ENCODE measurements at places on chromosomes 2 and 18.

GRCh38 chr2:160411167-160411566 lies 82.4 kb downstream of the RBMS1 start:
- peak; percentile 57 for DNase-seq

- DNase-seq: peak; percentile 99
Measured at GRCh38 chr2:201854221-201854801, 48.0 kb downstream of the CDK15 start.

- no peak for DNase-seq
Measured at GRCh38 chr2:198698230-198698629, 759.5 kb downstream of the SATB2 start.

DNA sequence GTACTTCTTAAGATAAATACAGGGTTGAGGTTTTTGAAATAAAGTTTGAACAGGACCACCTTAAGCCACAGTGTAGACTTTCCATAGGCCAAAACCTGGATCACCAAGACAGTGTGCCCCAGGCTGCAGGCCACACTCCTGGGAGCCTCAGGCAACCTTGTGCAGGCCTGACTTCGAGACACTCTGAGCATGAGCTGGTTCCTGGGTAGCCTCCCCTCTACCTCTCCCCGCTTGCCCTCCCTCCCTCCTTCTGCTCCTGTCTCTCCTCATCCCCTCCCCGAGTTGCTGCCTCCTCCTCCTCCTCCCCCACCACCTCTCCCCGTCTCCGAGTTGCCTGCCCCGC lies 10.6 kb upstream of the PROC start:
- DNase-seq: no peak

- no peak for DNase-seq
Measured at GRCh38 chr2:142602418-142602989, 275.0 kb upstream of the KYNU start.

DNA sequence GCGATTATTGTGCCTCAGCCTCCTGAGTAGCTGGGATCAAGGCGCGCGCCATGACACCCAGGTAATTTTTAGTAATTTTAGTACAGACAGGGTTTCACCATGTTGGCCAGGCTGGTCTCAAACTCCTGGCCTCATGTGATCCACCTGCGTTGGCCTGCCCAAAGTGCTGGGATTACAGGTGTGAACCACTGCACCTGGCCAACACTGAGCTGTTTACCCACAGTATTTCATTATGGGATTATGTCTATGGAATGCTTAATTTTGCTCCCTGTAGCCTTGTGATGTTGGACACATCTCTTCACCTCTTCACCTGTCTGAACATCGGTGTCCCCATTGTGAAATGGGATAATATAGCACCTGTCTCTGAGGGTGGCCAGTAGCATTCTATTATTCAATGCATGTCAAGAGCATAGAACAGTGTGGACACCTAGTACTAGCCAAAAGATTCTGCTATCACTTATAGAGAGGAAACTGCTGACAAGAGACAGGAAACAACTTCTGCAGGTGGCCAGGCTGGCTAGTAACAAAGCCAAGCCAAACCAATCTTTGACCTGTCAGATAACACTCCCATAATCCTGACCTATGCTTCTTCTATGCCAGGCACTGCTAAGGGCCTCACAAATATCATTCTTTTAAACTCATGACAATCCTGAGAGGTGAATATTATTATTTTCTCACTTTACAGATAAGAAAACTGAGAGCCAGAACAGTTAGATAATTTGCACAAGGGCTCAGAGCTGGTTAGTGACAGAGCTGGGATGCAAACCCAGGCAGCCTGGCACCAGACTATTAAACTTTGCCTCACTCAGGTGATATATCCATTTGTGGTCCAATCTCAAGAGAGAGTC lies 29.4 kb upstream of the REEP1 start:
- no peak for DNase-seq

- no peak for DNase-seq
Measured at GRCh38 chr2:154688373-154688772, 10.1 kb upstream of the KCNJ3 start.

GRCh38 chr2:15010346-15010745 lies 377.8 kb downstream of the LRATD1 start:
- DNase-seq: no peak

GRCh38 chr2:101893681-101894381 lies 97.9 kb upstream of the IL1R2 start:
- DNase-seq: peak; percentile 16

DNA sequence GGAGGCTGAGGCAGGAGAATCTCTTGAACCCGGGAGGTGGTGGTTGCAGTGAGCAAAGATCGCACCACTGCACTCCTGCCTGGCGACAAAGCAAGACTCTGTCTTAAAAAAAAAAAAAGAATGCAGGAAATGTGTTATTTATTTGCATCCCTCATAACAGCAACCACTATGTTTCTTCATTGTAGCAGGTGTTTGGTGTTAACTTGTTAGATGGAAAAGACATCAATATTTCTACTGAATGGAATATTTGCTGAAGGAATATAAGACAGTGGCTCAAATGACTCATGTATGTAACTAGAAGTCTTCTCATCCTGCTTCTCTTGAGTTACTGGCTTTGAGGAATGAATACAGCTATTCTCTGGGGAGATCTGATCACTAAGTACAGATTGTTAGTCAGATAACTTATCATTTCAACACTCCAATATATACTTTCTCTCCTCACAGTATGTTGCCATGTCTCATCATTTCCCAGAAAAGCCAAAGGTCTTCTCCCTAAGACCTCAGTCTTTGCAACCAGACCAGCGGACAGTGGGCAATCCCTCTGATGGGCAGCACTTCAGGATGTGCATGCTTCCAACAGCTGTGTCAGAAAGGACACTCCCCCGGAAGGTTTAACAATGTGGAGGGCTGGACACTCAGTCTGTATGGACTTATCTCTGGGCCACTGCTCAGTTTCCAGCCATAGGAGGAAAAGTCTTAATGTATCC lies 104.4 kb upstream of the STK17B start:
- DNase-seq: peak; percentile 75

GRCh38 chr18:61628085-61628484 lies 264.7 kb downstream of the RNF152 start:
- peak; percentile 31 for DNase-seq

DNA sequence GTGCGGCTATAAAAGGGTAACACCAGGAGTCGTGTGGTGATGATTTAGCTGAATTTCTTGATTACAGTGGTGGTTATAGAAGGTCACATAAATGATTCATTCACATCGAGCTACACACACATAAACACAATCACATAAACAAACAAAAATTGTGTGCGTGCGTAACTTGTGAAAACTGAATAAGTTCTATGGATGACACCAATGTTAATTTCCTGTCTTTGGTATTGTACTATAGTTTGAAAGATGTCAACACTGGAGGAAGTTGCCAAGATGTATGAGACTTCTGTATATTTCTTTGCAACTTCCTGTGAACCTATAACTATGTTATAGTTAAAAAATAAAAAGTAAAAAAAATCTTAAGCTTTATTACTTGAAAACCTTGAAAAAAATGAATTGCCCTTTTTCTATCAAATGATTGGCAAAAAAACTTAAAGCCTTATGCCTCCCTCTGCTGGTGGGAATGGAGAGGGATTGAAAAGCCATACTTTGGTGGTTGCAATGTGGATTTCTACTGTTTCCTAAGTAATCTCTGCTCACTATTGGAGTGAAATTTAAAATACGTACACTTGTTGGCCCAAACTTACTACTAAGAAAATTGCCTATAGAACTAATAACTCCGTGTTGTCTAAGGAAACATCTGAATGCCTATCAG lies 227.7 kb downstream of the RPIA start:
- DNase-seq: peak; percentile 36

DNA sequence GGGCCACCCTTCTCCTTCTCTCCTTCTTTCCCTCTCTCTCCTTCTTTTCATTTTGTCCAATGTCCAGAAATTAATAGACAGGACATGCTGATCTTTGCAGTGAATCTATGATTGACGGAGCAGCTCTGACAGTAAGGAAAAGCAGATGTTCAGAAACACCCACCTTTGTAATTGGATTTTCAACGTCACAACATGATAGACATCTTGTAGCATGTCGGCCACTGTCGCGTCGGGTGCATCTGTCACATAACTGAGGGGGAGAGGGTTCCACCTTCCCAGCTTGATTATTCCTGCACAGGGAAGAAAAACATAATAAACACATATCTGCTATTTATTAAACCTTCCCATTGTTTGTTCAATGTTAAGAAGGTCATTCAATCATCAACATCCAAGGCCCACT lies 76.2 kb downstream of the SATB2 start:
- no peak for DNase-seq

DNA sequence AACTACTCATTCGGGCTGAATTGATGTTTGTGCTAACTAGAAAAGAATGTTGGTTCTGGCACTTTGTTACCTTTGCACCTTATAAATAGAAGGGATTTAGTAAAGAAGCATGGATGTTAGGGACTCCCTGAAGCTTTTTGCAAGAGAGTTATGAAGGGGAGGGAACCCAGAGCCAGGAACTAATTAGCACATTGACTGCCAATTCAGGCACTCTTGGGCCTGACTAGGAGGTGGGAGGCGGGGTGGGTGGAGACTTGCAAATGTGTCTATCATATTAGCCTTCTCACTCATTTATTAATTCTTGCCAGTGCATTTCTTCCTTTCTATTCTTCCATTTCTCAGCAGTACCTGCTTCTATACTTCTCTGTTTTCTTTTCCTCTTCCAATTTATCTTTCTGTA lies 1022.4 kb downstream of the TMEM182 start:
- no peak for DNase-seq

DNA sequence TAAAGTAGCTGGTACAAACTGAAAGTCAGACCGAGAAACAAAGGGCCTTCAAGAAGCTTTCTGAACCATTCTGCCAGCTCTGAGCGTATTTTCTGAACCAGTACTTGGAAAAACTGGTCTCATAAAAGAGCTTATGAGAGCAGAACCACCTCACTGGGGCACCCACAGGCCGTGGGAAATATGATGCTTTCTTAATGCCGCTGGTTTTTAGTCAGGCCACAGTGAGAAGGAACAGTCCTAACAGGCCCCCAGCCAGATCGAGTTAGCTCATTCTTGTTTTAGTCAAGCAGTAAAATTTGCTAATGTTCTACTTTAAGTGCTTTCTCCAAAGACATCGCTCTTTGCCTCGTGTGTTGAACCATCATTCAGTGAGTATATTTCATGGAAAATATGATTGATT lies 12.7 kb upstream of the NOSTRIN start:
- no peak for DNase-seq

DNA sequence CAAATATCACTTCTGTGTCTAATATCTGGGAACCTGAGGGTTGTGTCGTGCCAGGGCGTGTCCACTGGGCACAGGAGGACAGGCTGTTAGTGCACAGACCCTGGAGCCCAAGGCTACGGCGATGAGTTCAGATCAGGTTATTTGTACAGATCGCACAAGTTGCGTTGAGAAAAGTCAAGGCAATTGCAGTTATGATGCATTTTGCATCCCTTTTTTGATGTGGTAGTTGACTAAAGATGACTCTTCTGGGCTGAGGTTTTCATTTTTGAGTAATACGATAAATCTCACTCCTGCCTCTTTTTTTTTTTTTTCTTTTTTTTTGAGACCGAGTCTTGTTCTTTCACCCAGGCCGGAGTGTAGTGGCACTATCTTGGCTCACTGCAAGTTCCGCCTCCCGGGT lies 7.2 kb downstream of the RBFA start:
- DNase-seq: no peak

- DNase-seq: peak; percentile 24
Measured at GRCh38 chr2:162029287-162029901, 44.6 kb downstream of the DPP4 start.

- DNase-seq: no peak
Measured at GRCh38 chr2:110732422-110733413, at the start of gene ACOXL. ACOXL (plus strand) TSS chr2:110732573; CDS start chr2:110768390, 35,817 bp downstream.

DNA sequence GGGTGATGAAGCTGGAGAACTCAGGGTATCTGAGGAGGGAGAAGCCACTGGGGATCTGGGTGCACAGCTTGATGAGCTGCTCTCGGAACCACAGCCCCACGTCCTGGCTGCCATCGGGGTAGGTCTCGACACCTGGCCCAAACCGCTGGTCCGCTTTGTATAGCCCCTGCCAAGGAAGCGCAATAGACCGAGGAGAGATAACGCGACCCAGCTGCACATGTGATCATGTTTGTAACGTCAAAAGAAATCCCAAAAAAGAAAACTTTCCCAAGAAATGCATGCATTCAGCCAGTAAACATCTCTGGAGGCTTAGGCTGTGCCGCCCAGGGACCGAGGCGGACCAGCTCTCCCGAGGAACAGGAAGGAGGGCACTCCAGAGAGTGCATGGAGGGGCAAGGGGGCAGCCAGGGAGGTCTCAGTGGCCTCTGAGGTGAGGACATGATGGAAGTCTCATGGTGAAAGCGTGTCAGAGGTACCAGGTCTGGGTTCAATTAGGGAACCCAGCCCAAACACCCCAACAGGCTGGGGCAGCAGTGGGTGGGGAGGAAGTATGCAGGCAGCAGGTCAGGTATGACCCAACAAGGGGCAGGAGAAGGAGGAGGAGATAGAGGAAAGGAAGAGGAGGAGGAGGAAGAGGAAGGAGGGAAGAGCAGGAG lies 28.3 kb downstream of the ANKMY1 start:
- DNase-seq: no peak

- DNase-seq: no peak
Measured at GRCh38 chr2:3141696-3142095, 235.9 kb downstream of the EIPR1 start.

- DNase-seq: peak; percentile 0
Measured at GRCh38 chr2:156396126-156396525, 40.1 kb upstream of the GPD2 start.

- DNase-seq: no peak
Measured at GRCh38 chr2:210633699-210634098, 77.3 kb downstream of the CPS1 start.

- DNase-seq: no peak
Measured at GRCh38 chr2:7280790-7281189, 363.6 kb downstream of the RNF144A start.
